Activated CD8-positive, alpha-beta memory T cell treated with anti-CD3 and anti-CD28 coated beads for 48 hours (primary cell): ENCODE measurements at places on chromosomes 2 and 18.

DNA sequence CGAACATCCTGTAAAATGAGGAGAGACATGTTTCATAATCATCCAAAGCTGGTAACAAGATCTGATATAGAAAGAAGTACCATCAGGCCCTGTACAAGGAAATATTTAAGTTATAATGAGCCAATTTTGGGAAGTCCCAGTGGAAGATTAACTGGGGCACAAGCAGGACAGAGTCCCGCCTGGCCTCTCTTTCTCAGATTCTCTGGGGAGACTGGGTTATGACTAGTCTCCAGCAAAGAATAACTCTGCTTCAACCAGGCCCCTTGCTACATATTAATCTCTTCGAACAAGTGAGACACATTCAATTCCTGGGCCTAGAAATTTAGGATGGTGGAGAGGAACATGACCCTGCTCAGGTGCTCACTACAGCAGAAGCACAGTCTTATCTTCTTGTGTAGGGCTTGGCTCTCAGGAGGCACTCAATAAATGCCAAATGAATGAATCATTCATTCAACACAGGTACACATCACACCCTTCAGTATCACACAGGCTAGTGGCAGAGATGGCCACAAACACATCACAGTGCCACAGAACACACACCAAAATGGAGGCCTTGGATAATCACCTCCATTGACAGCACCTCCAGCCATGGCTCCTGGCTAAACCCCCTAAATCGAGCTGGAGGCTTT lies 46.4 kb upstream of the RNF152 start:
- DNase-seq: no peak

DNA sequence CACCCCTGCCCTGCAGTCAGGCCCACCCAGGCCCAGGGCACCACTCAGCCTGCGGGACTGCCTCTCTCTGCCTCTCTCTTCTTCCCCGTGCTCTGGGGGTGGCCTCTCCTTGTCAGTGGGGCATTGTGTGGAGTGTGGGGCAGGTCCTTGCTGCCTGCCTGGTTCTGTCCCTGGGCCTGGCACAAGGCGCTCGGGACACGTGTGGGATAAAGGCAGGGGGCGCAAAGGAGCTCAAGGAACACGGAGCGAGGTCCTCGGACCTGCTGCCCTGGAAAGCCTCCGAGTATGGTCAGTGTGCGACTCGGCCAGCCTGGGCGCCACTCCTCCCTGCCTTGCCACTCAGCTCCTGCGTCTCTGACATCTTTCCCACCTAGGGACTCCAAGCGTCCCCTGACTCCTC lies 262.2 kb downstream of the HDAC4 start:
- no peak for DNase-seq

DNA sequence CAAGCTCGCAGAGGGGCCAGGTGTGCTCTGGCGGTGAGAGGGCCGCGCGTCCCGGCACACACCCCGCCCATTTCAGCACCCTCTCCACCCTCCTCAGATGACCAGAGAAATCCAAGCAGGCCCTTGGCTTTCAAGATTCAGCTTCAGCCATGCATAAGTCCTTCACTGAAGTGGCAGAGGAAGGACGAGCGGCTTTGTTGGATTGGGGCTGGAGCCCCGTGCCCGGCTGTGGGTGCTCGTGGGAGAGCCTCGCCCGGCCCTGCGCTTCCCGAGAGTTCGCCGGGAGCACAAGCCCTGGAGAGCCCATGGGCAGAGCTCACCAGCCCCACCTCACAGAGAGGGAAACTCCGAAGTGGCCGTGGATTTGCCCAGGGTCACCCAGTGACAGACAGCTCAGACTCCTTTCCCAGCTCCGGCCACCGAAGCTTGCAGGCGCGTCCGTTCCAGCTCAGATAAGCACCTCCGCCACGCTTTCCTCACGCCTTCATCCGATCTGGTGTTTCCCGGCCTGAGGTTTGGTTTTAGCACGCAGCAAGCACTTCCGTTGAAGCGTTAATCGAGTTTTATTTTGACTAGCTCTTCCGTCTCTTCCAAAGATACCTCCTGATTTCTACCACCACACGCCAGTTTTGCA lies 45.6 kb upstream of the MTCL1 start:
- no peak for DNase-seq

DNA sequence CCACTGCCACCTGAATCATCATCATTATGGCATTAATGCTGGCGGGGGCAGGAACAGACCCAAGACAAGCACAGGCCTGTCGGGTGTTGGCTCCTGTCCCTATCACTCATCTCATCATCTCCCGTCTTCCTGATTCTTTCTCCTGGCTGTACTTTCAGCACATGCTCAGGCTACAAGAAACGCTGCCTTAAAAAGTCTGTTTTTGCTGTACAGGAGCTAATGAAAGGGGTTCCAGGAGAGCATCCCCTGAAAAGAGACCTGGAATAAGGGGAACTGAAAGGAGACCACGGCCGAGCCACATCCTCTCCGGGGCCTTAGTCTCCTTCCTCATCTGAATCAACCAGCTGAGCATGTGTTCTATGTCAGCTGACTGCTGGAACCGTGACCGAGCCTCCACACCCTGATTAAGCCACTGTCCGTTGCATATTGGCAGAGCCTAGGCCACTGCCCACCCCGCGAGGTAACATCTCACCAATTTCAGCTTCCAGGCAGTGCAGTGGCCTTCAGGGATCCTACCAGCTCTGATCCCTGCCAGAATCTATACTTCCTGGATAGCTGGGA lies 62.6 kb downstream of the DNMT3A start:
- DNase-seq: no peak

DNA sequence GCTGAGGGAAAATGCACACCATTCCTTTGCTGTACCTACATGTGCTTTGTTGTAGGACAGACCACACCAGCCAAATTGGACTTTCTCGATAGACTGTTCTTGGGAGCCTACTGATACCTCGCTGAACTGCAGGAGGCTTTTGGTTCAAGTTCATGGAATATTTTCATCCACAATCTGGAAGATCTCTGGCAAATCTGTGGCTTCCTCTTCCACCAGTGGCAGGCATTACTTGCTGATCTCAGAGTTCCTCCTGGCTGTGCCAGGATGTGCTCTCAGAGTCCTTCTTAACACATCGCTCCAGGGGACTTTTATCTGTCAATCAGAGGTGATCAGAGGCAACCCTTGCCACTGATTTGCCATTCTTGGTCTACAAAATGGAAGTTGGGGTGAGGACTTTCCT lies 87.7 kb downstream of the PTGR3 start:
- DNase-seq: no peak

DNA sequence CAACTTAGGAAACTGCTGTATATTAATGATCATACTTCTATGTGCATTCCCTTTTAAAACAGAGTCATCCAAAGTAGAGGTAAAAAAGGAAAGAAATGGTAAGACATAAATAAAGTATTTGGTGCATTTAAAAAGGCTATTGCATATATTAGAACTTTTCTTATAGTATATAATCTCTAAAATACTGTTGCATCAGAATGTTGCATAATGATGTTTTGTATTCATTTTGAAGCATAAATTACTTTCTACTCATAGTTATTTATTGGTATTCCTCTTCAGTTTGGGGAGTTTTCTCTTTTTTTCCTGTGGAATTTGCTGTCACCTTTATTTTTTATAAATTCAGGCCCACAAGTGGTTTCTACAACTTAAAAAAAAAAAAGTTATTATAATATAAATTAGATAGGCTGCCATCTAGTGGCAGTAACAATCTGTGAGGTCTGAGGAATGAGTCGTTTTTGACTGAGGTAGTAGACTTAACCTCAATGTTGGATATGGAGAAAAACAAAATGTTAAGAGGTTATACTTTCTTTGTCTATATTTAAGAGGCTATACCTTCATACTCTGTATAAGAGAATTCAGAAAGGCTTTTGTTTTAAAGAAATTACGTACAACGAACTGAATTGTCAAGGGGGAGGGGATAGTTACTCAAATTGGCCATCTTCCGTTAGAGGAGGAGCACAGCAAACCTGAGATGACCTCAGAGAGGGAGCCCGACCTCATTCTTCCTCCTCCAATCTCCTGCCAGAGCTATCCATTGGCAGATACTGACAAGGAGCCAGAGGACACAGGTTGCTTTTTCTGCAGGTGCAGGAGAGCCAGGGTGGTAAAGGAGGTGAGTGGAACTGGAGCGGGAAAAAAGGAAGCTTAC lies 23.8 kb downstream of the ANKAR start:
- no peak for DNase-seq

GRCh38 chr2:148167855-148168254 lies 147.0 kb downstream of the MBD5 start:
- DNase-seq: no peak

DNA sequence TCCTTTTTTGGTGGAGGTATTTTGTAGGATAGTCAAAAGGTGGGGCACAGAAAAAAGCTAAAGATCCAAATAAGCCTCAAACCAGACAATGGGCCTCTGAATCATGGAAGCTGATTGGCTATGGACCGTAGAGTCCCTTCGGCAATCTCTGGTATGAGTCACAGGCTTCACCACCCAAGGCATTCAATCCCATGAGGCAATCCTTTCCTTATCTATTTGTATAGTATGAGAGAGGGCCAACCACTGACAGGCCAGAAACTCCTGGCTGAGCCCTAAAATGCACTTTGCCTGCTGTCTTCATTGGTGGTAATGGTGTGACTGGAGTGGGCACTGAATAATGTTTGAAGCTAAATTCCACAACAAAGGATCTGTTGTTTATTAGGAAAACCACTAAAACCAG lies 38.7 kb upstream of the MEX3C start:
- no peak for DNase-seq

GRCh38 chr2:156006721-156007618 lies 325.6 kb downstream of the NR4A2 start:
- DNase-seq: no peak

DNA sequence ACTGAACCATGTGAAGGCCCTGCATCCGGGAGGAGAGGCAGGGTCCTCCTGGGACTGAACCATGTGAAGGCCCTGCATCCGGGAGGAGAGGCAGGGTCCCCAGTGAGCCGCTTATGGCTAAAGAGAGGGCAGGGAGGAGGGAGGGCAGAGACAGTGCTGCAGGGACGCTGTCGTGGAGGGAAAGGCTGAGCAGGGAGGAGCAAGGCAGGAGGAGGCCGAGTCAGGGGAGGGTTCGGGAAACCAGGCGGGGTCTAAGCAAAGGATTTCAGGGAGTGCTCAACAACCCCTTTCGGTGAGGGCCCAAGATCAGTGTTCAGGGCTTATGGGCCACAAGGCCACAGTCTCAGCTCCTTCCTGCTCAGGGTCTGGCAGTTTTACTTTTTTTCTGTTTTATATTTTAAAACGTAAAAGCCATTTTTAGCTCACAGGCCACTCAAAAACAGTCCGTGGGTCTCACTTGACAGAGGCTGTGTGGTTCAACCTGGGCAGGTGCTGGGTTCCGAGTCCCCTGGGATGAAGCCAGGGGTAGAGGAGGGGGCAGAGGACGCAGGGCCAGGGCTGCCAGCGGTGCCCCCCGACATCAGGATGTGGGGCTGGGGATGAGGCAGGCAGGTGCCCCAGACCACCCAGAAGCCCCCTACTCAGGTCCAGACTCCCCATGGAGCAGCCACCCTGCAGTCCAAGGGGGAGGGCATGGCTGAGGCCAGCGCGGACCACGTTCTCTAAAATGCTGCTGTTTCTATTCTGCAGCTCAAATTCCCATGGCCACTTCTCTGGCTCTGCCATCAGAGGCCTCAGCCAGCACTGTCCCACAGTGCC lies 5.2 kb downstream of the TMEM18 start:
- no peak for DNase-seq

- no peak for DNase-seq
These were observed 55.8 kb downstream of the NEMP2 start for GRCh38 chr2:190478572-190479195.

DNA sequence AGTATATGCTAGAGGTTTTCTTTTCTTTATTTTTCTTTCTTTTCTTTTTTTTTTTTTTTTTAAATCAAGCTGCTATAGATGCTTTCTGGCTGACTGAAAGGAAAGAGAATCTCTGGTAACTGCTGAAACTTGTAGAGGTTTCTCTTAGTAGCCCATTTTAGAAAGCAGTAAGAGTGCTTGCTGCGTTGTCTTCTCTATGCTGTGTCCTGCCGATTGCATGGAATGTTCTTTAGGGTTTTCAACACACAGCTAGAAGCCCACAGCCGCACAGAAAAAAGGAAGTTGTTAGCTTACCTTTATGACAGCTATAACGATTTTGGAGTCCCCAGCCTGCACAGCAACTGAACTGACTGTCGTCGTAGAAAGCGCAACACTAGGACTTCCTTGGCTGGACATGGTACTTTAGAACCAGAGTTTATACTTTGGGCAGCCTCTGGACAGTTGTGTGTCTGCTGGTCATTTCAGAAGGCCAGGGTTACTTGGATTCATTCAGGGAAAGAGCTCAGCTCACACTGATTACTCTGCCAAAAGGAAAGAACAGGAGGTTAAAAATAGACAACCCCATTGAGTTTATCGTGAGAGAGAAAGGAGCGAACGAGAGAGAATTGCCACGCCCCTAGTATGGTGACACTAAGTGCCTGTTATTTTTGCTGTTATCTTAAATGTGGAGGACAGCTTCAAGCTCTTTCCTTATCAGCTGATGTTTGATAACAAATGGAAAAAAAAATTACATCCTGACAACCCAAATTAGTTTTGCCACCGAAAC lies at the start of gene CCDC141:
Gene CCDC141 (minus strand): TSS at position 592 of the 766 bp plus-strand sequence. CDS start 196 bp downstream, at position 396.
- DNase-seq: no peak

DNA sequence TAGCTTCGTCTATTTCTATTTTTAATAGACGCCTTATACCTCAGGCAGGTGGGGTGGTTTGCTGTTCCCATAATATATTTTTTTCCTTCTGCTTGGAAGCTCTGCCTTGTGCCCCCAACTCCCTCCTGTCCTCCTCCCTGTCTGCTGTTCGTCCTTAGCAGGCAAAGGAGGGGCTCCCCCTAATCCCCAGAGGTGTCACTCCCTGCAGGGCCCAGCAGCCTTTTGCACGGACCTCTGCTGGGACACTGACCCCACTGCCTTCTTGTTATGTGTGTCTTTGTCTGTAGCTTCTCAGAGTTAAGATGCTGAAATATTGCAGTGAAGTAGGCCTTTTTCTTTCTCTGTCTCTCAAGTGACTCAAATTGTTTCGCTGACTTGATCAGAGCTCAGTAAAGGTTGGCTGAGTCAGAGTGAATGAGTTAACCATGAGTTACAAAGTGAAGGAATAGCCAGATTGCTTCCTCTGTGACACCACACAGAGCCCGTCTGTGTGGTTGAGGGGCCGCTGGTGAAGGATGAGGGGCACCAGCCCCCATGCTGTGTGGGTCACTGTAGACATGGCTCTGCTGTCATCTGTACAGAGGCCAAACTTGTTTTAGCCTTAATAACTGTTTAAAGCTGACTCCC lies 47.7 kb downstream of the PRKCE start:
- DNase-seq: no peak

GRCh38 chr2:74037379-74037860 lies 52.7 kb downstream of the TET3 start:
- no peak for DNase-seq
